ENCODE measurements at places on chromosomes 4 and X.

DNA sequence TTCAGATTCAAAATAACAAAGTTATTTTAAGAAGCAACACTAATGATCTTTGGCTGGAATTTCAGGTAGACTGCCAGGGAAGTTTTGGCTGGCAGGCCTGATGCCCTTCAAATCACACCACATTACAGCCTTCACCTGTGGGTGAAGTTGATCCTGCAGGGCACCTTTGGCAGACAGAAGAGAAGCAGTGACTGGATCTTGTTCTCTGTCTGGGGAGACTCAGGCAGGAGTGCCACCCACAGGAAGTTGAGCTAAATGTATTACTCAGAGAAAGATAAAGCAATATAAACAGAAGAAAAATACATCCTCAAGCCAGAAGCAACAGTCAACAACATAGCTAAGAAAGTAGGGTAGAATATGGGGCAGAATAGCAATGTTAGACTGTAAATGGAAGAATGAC lies 12.8 kb upstream of the CFAP299 start:
- no peak for DNase-seq

GRCh38 chr4:22897520-22898108 lies 204.9 kb downstream of the GBA3 start:
- no peak for DNase-seq

- DNase-seq: no peak
These were observed 294.7 kb upstream of the CT83 start for GRCh38 chrX:116757491-116757890.

GRCh38 chr4:8163436-8164193 lies 5.0 kb upstream of the ABLIM2 start:
- DNase-seq: no peak

DNA sequence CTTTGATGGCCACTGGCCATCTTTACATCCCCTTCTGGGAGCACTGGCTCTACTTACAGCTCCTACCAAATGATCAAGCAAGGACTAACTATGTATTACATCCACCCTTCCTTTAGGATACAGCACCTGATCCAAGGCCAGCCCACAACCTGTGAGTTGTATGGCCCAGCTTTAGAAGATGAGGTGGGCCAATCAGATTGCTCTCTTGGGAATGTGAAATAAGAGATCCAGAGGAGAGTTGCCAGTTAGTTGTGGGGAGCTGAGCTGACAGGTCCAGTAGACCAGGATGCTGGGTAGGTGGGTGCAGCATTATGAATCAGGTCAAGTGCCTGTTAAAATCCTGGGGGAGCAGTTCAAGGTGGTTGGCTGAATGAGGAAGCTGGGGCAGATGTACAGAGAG lies 111.5 kb downstream of the GNL3L start:
- DNase-seq: no peak

- DNase-seq: no peak
These were observed 45.3 kb upstream of the ZMAT1 start for GRCh38 chrX:101977106-101977505.
